ENCODE measurements at places on chromosomes 4 and X.

- no peak for DNase-seq
These were observed 23.4 kb upstream of the PPP3CA start for GRCh38 chr4:101370663-101371210.

GRCh38 chr4:10697086-10697485, 12.5 kb upstream of the CLNK start:
- no peak for DNase-seq

- DNase-seq, result no peak
These were observed 392.6 kb upstream of the INTU start for GRCh38 chr4:127239902-127240763.

DNA sequence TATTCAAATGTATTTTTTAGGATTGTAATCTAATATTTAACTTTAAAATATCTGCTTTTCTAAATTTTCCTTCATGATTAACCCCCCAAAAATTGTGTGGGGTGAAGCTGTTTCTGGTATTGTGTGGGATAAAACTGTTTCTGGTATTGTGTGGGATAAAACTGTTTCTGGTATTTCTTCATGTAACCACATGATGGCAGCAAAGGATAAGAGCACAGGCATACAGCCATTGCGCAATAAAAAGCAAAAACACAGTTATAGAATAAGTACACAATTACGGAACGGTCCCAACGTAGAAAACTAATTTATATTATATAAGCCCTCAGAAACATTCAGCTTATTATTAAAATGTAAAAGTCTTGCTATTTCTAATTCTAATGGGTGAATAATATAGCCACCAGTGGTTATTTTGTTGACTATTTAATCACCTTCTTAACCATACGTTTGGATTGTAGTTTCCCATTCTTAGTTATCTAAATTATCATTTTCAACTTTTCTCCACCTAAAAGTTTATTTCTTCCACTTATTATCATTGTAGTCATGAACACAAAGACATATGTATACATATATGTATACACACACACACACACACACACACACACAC, 333.9 kb upstream of the FSTL5 start:
- no peak for DNase-seq

GRCh38 chr4:7797330-7797729, 142.3 kb downstream of the AFAP1 start:
- DNase-seq, result no peak

DNA sequence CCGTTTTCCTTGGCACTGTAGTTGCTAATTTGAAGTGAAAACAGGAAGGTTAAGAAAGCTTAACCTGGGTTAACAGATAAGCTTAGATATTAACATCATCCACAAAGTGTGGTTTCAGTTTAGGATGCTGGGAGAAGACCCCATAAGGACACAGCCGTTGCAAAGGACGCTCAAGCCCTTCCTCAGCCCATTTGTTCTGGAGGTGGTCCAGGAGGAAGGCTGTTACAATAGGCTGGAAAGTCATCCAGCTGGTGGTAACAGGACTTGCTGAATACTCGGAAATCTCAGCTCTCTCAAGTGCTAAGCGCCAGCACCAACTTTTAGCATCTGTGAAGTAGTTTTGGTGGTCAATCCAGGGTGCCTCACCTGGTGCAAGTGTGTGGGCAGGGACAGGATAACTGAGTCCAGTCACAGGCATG, 14.2 kb downstream of the CHST7 start:
- DNase-seq, result no peak

All from Calu3 (cell line).